ENCODE measurements at places on chromosomes 3 and 15.

DNA sequence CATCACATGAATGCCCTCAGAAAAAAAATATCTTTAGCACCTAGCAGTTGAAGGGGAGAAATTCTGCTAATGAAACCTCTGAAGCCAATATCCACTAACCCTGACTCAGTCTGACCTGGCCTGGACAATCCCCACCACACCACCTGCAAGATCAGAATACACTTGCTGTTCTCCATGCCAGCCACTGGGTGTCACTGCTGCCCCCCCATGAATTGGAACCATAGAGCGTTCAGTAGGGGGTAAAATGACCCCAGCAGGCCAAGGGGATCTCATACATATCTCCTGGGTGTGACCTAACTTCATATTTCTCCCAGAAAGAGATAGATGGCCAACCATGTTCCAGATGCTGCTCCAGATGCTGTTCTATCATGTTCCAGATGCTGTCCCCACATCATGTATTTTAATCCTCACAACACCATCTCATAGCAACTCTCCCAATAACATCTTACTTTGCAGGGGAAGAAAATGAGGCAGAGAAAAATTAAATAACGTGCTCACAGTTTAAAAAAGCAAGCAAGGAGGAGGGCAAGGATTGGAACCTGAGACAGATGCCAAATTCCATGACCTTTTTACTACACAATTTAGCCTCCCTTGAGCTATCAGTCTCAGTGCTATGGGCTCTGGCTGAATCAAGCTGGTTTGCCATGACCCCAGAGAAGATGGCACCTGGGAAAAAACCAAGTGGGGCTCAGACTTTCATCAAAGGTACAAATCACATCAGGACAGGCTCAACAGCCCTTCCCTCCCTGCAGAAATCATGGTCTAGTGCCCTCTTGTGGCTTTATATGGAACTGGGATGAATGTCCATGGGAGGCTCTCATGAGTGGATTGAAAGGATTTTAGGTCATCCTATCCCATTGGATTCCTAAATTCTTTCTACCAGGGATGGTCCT lies 12.4 kb downstream of the NTRK3 start:
- peak; percentile 36 for DNase-seq

GRCh38 chr3:155426524-155427230 lies 133.2 kb upstream of the STRIT1 start:
- DNase-seq: no peak

DNA sequence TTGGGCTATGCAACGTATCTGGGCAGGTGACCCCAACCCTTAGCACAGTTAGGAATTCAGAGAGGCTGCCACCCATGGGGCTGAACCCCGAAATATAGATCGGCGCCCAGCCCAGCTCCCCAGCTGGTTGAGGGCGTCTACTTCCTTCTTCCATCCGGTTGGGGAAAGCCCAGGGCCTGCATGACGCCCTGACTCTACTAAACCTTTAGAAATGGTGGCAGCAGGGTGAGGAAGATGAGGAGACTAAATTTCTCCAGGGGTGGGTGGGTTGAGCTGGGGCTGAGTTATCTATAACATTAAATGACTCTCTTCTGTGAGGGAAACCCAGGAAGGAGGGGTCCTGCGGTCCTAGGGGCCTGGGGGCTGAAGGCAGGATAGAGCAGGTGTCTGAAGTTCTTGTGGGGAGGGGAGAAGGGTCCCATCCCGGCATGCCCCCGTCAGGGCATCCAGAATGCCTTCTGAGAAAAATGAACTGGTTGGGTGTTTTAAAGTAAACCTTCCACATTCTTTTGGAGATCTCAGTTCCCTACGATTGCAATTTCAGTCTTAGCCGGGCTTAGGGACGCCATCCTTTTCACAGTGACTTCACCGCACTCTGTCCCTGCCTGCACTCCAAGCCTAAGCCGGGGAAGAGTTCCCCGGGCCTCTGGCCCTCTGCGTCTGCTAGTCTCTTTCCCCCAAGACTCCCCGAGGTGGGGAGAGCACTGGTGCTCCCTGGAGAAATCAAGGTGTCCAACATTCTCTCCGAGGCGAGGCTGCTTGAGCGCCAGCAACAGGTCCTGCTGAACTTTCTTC lies 28.5 kb downstream of the NR2F2 start:
- no peak for DNase-seq

- no peak for DNase-seq
Measured at GRCh38 chr15:39575180-39575579, 5.7 kb upstream of the THBS1 start.

GRCh38 chr15:71117714-71118305 lies 2.5 kb downstream of the THSD4 start:
- DNase-seq: no peak

DNA sequence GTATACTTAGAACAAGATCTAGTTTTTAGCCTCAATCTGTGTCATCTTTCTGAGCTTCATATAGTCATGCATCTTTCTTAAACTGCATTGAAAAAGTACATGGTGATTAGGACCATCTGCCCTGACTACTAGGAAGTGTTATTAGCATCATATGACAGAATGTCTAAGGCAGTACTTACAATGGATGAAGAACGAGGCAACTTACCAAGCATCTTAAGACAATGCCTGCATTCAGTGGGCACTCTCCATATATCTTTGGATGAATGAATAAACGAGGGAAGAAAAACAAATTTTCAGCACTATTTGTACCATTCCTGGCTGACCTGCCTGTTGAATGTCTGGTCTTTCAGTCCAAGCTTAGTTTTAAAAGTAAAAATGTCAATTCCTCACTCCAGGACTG lies 185.4 kb upstream of the EPHA3 start:
- no peak for DNase-seq

GRCh38 chr3:186700267-186700666 lies 16.9 kb upstream of the KNG1 start:
- no peak for DNase-seq

GRCh38 chr3:115758076-115758763 lies 134.9 kb downstream of the GAP43 start:
- DNase-seq: no peak

GRCh38 chr3:114086356-114086755 lies 29.8 kb downstream of the QTRT2 start:
- no peak for DNase-seq

DNA sequence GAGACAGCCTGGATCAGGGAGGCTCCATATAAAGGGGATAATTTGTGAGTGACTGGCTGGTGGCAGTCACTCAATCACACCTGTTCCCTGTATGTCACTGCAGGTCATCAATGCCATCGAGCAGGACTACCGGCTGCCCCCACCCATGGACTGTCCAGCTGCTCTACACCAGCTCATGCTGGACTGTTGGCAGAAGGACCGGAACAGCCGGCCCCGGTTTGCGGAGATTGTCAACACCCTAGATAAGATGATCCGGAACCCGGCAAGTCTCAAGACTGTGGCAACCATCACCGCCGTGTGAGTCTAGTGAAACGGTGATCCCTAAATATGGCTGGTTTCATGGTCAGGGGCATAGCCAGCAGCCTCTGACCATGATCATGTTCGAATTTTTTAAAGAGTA lies 453.2 kb downstream of the EPHB1 start:
- DNase-seq: no peak

GRCh38 chr3:46674031-46674845 lies 19.2 kb downstream of the ALS2CL start:
- no peak for DNase-seq

DNA sequence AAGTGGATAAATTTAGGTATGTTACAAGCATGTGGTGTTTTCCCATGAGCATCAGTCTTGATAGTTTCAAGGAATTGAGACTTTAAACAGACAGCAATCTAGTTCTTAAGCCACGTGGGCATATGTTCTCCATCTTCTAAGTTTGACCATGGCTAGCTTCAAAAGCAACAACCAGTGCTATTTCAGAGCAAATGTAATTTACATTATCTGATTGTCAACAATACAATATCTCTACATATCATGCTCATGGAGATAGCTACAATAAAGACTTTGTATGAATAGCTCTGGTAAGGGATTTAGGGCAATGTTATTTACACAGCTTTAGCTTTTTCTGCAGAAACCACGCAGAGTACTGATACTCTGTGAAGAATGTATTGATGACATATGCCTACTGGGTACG lies 38.8 kb upstream of the PDZRN3 start:
- no peak for DNase-seq
